Left ventricle myocardium superior (tissue), 1 donor: ENCODE measurements at places on chromosomes 1 and 21. TPM values are rescaled to one million over a fixed set of nuclear protein-coding genes. Genes with fewer than 3 reads are reported as not detected.
A peak's percentile ranks its signal among the peaks of the same experiment; 100 is the strongest.

PGLYRP3 gene
- total RNA-seq: not detected

GJC2 gene
- 1.7 TPM for total RNA-seq

FNDC10 gene
- total RNA-seq: 3.6 TPM

ASCL5 gene
- not detected for total RNA-seq

KRTAP19-1 gene
- not detected for total RNA-seq

CLEC20A gene
- total RNA-seq: not detected

KRTAP19-6 gene
- not detected for total RNA-seq

SEMA4A gene
- total RNA-seq: 0.69 TPM

SPRR1A gene
- not detected for total RNA-seq

S100A13 gene
- total RNA-seq: 124 TPM

SLC6A17 gene
- total RNA-seq: not detected

GRCh38 chr1:22418312-22418711 is 33.3 kb upstream of the ZBTB40 start:
- no peak for DNase-seq

GRCh38 chr1:9626201-9626608 is 25.3 kb upstream of the PIK3CD start:
- DNase-seq: no peak

- no peak for DNase-seq
Measured at GRCh38 chr1:194028002-194028401, 841.6 kb upstream of the B3GALT2 start.

GRCh38 chr1:110719908-110720307 is 45.2 kb upstream of the KCNA3 start:
- DNase-seq: no peak

GRCh38 chr1:38027201-38028104 is 14.9 kb downstream of the UTP11 start:
- no peak for DNase-seq

DNA sequence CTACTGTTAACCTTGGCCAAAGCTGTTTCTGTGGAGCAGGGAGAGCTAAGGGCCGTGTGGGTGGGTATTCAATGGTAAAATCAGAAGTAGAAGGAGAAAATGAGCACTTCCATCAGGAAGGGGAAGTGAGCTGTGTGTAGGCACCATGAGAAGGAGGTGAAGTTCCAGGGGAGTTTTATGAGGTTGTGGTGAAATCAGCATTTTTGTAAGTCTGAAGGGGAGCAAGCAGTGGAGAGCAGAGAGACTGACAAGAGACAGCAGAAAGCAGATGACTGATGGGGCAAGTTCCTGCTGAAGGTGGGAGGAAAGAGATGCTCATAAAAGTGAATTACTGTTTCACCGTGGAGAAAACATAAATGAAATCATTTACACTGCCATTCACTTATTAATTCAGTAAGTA is 2.7 kb upstream of the GPR88 start:
- DNase-seq: no peak

DNA sequence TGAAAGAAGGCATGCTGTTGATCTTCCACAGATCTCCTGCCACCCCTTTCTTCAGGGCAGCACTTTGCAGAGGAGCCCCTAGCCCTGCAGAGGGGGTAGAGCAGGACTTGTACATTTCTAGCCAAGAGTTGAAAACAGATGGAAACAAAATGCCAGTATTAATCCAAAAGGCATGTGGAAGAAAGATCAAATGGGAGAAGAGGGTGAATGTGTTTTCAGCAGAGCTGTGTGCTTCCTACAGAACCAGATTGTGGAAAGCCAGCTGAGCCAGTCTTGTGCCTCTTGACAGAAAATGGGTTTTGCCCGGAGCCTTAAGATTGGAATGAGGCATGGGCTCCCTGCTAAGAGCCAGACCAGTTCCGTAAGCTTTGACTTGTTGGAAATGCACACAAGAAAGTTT is 105.2 kb upstream of the TSPAN2 start:
- no peak for DNase-seq

DNA sequence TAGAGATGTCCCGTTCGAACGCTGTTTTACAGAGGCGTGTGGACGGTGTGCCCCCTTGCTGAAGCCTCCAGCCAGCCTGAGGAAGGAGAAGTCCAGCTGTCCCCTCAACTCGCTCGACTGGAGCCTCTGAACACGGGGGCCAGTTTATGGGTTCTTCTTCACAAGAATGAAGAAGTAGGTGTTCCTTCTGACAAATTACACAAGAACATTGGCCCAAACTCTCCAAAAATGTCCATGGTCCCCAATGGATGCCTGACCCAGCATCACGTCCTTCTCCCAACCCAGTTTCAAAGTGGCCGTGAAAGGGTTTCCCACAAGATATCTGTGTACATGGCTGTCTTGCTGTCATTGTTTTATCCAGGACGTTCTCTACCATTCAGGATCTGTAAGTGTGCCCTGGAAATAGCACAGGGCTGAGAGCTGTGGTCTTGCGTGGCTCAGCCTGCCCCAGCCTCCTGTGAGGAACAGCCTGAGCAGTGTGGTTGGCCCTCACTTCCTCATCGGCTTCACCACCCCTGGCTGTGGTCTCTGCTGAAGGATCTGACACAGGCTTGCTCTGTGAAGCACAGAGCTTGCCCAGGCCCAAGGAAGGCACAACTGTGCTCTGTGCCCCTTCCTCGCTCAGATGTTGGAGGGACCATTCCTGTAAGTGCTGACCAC is 1.0 kb upstream of the S100B start:
- DNase-seq: peak; percentile 53

GRCh38 chr1:50702395-50702794 is 257.7 kb downstream of the FAF1 start:
- no peak for DNase-seq

- DNase-seq: no peak
Measured at GRCh38 chr1:53274026-53274425, 35.7 kb upstream of the MAGOH start.

- DNase-seq: no peak
Measured at GRCh38 chr1:79110749-79111148, 104.2 kb upstream of the ADGRL4 start.

DNA sequence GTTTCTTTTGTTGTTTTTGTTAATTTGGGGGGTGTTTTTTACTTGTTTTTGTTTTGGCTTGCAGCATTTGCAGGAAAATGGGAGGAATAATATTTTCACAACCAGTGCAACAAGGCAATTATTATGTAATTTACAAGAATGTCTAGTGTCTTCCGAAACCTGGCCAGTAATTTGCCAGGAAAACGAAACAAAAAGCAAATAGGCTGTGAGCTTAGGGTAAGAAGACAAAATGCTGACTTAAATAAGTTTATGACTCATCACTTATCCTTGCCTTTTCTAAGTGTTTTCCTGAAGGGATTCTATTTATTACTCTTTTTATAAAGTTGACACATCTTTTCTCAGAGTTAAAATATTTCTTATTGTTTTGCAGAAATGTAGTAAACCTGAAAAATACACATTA is 49.8 kb downstream of the KCNT2 start:
- no peak for DNase-seq

DNA sequence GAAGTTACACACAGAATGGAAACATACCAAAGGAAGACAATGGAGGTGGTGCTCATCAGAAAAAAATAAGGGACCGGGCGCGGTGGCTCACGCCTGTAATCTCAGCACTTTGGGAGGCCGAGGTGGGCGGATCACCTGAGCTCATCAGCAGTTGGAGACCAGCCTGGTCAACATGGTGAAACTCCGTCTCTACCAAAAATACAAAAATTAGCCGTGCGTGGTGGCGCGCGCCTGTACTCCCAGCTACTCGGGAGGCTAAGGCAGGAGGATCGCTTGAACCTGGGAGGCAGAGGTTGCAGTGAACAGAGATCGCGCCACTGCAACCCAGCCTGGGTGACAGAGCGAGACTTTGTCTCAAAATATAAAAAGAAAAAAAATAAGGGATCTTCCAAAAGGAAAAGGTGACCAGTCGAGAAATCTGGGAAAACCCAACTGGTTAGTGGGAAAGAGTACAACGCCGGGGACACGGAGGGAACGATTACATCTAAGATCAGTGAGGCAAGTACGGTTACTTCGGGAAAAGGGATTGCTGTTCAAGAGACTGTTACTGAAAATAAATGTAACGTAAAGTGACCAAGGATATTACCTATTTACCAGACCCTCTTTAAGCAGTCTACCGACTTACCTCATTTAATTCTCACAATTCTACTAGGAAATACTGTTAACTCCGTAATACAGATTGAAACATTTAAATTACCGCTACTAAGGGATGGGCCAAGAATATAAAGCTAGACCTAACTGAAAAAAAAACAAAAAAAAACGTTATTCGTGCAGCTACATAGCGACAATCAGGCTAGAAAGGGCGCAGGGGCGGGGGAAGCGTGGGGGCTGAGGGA is 822 bp downstream of the CCT3 start:
- no peak for DNase-seq

DNA sequence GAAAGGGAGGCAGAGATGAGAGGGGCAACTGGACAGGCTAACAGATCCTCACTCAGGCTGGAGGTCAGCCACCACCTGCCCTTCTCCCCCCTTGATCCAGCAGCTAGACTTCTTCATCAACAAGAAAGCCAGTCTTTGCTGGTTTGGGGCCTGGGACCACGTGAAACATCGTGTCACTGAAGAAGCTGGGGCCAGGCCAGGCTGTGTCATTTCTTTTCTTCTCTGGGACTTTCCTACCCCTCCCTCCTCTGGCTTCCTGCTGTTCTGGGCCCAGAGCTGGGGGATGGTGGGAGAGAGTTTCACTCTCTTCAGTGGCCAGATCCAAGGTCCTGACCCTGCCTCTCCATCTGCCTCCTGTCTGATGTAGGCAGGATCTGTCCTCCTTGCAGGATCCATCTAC is 18.1 kb upstream of the SLC26A9 start:
- no peak for DNase-seq

DNA sequence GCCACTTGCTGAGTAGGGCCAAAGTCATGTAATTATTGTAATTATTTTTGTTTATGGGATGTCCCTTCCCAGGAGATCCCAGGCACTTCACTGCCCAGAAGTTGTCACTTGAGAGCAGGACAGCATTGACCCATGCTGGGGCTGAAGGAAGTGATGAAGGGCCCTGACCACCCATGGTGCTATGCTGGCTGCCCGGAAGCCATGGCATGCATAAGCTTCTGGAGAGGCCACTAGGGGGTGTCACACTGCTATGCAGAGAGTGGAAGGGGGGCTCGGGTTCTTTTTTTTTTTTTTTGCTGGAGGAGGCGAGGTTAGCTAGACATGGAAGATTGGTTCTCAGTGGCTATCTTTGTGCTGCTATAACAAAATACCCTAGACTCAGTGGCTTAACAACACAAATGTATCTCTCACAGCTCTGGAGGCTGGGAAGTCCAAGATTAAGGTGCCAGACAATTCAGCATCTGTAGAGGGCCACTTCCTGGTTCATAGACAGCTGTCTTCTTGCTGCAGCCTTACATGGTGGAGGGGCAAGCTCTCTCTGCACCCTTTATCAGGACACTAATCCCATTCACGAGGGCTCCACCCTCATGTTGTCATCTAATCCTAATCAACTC is 84.9 kb downstream of the CNIH3 start:
- no peak for DNase-seq

DNA sequence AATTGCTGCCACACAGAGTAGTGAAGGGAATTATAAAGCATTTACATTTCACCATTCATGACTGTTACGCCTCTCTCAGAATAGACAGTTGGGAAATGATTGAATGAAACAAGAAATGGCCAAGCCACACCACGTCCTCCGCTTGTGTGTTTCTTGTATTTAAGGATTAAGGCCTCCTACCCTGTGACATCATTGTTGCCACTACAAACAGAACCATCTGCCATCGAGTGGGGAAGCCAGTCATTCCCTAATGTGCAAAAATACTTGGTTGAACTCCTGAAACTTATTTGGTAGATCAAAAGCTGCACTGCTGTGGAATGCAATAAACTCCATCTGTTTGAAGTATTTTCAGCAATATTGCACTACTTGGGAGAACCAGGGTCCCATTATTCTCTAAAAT is 99.0 kb upstream of the C1orf105 start:
- no peak for DNase-seq

DNA sequence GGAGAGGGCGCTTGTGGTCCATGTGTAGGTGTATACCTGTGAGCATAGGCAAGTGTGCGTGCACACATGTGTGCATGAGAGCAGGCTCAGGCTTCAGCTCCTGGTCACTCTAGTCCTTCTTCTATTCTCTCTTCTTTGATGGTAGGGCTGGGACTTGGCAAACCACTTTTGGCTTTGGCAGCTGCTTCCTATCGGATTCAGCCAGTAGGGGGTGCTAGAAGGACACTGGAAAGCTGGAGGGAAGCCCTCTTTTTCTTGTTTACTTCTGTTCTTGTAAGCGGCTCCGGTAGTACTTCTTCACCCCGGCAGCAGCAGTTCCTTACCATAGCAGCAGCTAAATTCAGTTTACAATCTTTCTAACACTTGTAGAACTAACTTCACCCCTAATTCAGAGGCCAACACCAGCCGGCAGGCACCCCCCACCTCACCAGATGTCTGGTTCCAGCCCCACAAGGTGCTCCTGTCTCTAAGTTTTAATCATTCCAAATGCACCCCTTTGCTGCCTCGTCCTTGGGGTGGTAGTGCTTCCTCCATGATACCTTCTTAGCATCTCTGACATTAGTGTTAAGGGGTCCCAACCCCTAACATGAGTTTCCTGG is 25.1 kb downstream of the NENF start:
- no peak for DNase-seq

GRCh38 chr21:32021319-32021994 is 148.6 kb downstream of the HUNK start:
- DNase-seq: peak; percentile 92

DNA sequence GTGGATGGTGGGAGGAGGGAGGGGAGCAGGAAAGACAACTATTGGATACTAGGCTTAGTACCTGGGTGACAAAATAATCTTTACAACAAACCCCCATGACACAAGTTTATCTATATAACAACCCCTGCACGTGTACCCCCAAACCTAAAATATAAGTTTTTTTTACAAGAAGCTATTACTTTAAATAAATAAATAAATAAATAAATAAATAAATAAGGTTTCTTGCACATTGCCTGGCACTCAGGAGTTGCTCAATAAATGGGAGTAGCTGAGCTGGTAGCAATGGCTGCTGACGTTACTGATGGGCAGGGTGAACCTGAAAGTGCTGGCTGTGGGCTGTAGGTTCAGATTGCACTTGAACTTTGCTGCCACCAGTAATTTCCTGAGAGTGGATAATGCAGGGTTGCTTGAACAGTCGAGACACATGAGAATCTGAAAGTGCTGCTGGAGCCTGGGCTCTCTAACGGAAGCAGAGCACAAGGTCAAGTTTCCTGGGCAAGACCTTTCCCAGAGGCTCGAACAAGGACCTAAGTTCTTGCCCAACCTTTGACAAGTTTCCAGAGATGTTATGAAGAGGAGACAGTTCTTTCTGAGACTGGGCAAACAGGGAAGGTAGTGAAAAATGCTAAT is 14.8 kb upstream of the KCNE2 start:
- no peak for DNase-seq

- no peak for DNase-seq
Measured at GRCh38 chr1:17877896-17878295, 122.8 kb downstream of the ACTL8 start.

- DNase-seq: no peak
Measured at GRCh38 chr21:33566514-33566913, 22.0 kb downstream of the DONSON start.

GRCh38 chr1:204975568-204976235 is 67.3 kb upstream of the CNTN2 start:
- DNase-seq: no peak

GRCh38 chr1:44276901-44277300 is 63.6 kb downstream of the DMAP1 start:
- no peak for DNase-seq

- DNase-seq: no peak
Measured at GRCh38 chr1:183098317-183098716, 75.1 kb downstream of the LAMC1 start.
